ENCODE measurements at places on chromosomes 6 and 20.

- H3K4me1 ChIP-seq = peaks cover 3% of the 10 kb centered on the region
- no peaks in the 10 kb centered on the region for H3K27me3 ChIP-seq
- H3K36me3 ChIP-seq = no peaks in the 10 kb centered on the region
- no peak overlapping the region for H3K27ac ChIP-seq
- DNase-seq = no peak
Observed at GRCh38 chr6:140779341-140779740, 1353.4 kb upstream of the GJE1 start.

- H3K36me3 ChIP-seq = no peaks in the 10 kb centered on the region
- no peak for DNase-seq
- peaks cover 26% of the 10 kb centered on the region for H3K27me3 ChIP-seq
Observed at GRCh38 chr20:1945660-1946059, 48.2 kb downstream of the PDYN start.

DNA sequence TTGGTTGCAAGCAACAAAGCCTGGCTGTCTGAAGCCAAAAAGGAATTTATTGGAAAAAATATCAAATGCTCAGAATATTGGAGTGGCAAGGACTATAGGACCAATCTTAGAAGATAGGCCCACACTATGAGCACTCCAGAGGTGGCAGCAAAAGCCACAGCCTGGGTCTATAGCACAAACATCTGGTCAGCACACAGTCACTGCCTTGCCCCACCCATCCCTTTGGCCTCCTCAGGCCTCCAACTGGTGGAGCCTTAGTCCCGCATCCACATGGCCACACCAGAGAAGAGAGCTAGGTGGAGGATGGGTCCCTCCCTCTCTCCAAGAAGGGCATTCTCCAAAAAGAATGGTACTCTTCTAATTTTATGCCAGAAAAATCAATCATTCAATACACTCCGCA, 14.0 kb downstream of the NUDT3 start:
- no peaks in the 10 kb centered on the region for H3K27me3 ChIP-seq
- H3K4me3 ChIP-seq = no peak overlapping the region
- no peaks in the 10 kb centered on the region for H3K4me1 ChIP-seq
- DNase-seq = no peak
- H3K27ac ChIP-seq = no peak overlapping the region

GRCh38 chr6:18753076-18753475, 365.9 kb downstream of the RNF144B start:
- no peaks in the 10 kb centered on the region for H3K36me3 ChIP-seq
- H3K27ac ChIP-seq = no peak overlapping the region
- DNase-seq = no peak
- no peaks in the 10 kb centered on the region for H3K4me1 ChIP-seq
- no peaks in the 10 kb centered on the region for H3K27me3 ChIP-seq
- no peak overlapping the region for H3K4me3 ChIP-seq

DNA sequence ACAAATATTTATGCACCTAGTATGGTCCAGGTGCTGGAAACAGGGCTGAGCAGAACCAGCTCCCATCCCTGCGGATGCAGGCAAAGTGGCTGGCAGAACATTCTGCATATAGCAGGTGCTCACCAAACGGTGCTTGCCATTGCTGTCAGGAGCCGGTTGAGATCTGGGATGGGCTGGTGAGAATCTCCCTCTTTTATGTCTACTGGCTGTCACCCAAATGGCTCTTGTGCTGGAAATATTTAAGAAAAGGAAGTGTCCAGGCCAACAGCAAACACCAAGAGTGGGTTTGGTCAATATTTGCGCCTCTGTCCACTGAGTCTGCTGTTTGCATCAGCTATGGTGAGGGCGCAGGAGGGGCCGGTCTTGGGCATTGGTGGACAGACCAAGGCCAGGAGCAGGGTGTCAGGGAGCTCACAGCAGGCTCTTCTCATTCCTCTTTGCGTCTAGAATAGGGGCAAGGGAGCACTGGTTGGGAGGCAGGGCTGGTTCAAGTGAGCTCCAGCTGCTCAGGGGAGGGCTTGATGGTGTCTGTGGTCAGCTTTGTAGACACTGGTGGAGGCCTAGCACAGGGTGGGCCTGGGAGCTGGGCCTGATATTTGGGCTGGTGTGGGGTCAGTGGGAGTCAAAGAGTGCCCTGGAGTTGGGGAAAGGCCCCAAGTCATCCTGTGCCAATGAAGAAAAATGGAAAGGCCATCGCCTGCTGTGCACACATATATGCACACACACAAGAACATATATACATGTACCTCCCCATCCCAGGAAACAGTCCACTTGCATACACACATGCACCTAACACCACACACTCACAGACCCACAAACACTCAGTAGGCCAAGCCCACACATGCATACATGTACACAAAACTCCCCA, 1.4 kb upstream of the BPIFB2 start:
- H3K4me1 ChIP-seq = no peaks in the 10 kb centered on the region
- no peak overlapping the region for H3K4me3 ChIP-seq
- DNase-seq = no peak
- no peak overlapping the region for H3K27ac ChIP-seq
- H3K36me3 ChIP-seq = no peaks in the 10 kb centered on the region
- no peaks in the 10 kb centered on the region for H3K27me3 ChIP-seq

All from endothelial cell of umbilical vein (primary cell).